ENCODE measurements at places on chromosomes 4 and X. TPM values are rescaled to one million over a fixed set of nuclear protein-coding genes. Genes with fewer than 3 reads are reported as not detected.

GRCh38 chr4:186781032-186781917 lies 57.6 kb upstream of the FAT1 start:
- peak; percentile 49 for DNase-seq

DNA sequence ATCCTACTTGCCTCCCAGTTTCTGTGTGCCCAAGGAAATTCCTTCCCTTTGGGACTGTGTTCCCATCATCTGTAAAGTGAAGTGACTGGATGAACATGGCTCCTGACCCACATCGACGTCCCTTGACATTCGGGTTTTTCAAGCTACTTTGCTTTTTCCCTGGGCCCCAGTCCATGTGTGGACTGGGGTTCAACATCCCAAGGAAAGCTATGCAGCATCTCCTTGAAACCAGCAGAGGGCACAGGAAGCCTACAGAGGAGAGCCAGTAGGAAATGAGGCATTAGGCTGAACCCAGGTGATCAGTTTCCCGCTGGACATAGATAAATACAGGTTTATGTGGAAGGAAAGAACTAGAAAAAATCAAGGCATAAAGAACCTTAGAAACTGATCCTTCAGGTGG lies 145.1 kb upstream of the ARHGEF9 start:
- DNase-seq = no peak

GRCh38 chr4:88600176-88600838 lies 8.0 kb downstream of the HERC3 start:
- peak; percentile 26 for DNase-seq

GRCh38 chr4:153729895-153730294 lies 29.9 kb downstream of the RNF175 start:
- no peak for DNase-seq

- no peak for DNase-seq
Observed at GRCh38 chr4:157225096-157225495, 4.6 kb downstream of the GRIA2 start.

- no peak for DNase-seq
Observed at GRCh38 chr4:82429728-82430192, 502 bp downstream of the HNRNPDL start.

Gene HS3ST1
- total RNA-seq = not detected

GRCh38 chrX:153409414-153410101 lies 1.7 kb upstream of the ZFP92 start:
- no peak for DNase-seq

DNA sequence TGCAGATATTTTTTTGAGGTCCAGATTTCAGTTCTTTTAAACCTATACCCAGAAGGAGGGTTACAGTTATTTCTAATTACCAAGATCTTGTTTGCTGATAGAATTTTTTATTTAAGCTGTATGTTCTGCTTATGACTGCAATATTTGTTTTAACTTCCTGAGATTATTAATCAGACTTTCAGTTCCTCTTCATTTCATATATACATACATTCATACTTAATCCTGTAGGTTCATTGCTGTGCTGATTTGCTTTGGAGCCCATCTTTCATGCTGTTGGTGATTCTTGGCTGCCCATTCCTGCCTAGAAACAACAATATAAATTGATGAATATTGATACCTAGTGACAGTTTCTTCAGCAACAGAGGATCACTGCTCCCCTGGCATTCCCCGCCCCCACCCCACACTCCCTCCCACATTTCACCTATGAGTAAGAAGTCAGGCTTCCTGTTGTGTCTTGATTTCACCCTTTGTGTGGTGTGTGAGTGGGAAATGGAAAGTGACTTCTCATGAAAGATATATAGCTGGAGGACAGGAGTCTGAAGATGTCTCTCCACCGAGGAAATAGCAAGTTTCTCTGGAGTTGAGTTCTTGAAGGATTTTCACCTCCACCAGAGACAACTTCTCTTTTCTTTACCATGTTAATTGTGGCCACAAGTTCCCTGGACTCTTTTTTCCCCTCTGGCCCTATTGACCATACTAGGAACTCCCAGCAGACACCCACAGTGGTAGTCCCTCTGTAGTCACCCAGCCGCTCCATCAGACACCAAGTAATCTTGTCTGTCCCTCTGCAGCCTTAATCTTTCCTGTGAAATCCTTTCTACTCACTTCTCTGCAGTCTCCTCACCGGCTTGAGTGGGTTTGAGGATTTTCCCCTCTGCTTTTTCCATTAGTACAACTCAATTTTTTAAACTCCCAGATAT lies 118.4 kb downstream of the ASB9 start:
- DNase-seq = peak; percentile 31

All from Daoy (cell line).